ENCODE measurements at places on chromosomes 6 and 20. TPM values are rescaled to one million over a fixed set of nuclear protein-coding genes. Genes with fewer than 3 reads are reported as not detected.

Gene BPIFB4
- total RNA-seq, result not detected

Gene EDN3
- total RNA-seq, result not detected

Gene ADAT2
- total RNA-seq, result 7.1 TPM

Gene GLP1R
- not detected for total RNA-seq

Gene PRSS16
- not detected for total RNA-seq

Gene OPRM1
- not detected for total RNA-seq

Gene SRSF12
- total RNA-seq, result 0.09 TPM

Gene VNN1
- total RNA-seq, result 0.33 TPM

Gene CABLES2
- total RNA-seq, result 4.3 TPM

Gene TMEM30A
- total RNA-seq, result 136 TPM

Gene NUS1
- total RNA-seq, result 29.4 TPM

Gene RFX6
- not detected for total RNA-seq

DNA sequence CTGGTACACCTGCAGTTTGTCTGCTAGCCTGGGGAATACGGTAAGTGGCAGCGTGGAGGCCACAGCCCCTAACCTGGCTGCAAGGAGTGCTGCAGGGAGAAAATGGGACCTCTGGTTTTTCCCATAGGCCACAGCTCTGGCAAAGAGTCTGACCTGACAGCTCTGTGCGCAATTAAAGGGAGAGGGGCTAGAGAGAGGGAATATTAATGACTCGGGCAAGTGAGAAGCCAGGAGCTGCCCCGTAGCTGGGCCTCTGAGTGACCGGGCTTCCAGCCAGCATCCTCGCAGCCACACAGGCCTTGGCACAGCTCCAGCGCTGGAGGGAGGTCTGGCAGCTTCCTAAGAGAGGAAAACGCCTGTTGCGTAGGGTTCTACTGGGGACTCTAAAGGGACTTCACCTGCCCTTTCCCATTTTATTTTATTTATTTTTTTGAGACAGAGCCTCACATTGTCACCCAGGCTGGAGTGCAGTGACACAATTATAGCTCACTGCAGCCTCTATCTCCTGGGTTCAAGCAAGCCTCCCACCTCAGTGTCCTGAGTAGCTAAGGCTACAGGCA is 18.2 kb upstream of the OCSTAMP start:
- peak; percentile 60 for DNase-seq

- DNase-seq, result no peak
Observed at GRCh38 chr20:40802886-40803285, 113.8 kb upstream of the MAFB start.

GRCh38 chr6:133916650-133917151 is 27.8 kb downstream of the TCF21 start:
- DNase-seq, result peak; percentile 95

GRCh38 chr6:123030282-123030681 is 34.2 kb downstream of the CLVS2 start:
- DNase-seq, result no peak

- no peak for DNase-seq
Observed at GRCh38 chr20:50420380-50420779, 89.8 kb upstream of the PTPN1 start.

DNA sequence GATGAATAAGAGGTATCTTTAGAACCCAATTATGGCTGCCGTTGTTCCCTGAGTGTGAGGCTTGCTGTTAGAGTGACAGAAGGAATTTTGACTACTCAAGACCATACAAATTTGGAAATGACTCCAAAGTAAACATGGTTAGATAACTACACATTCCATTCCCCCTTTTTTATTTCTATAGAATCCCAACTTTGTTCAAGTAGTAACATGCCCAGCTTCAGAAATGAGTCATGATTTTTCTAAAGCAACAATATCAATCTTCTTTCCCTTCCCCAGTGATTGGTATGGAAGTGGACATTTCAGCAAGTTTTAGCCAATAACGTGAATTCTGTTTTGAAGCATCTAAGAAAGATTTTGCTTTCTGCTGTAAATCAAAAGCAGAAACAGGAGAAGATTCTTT is 37.8 kb downstream of the HCRTR2 start:
- no peak for DNase-seq

- DNase-seq, result no peak
Observed at GRCh38 chr6:158312672-158313397, 570 bp downstream of the TULP4 start.

GRCh38 chr6:155196911-155197310 is 66.9 kb upstream of the CLDN20 start:
- DNase-seq, result no peak

DNA sequence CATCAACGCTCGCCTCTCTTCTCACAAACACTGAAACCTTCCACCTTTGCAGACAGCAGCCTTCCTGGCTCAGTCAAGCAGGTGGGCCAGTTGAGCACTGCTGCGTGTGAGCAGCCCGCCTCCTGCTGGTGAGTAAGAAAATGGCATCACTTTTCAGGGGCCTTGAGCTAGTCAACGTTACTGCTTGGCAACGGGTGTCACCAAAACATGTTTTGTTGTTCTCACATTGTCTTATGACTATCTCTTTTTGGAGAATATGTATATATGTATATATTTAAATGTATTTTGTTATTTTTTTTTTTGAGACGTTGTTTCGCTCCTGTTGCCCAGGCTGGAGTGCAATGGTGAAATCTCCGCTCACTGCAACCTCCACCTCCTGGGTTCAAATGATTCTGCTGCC is 97.0 kb upstream of the AGPAT4 start:
- DNase-seq, result peak; percentile 70

DNA sequence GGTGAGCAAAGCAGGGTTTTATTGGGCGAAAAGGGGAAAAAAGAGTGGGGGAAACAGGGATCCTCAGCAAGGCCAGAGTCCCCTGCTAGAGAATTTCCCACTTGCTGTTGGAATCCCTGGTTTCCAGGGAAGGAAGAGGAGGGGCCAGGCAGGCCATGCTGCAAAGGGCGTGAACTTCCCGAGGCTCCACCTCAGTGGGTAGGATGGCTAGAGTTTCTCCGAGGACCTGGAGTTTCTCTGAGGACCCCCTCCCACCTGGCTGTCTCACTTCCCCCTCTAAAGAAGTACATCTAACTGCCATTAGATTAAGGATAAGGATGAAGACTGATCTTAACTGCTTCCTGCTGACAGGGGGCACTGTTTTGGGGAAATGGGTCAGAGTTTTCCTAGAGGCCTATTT is 1239.3 kb upstream of the GJE1 start:
- DNase-seq, result no peak

DNA sequence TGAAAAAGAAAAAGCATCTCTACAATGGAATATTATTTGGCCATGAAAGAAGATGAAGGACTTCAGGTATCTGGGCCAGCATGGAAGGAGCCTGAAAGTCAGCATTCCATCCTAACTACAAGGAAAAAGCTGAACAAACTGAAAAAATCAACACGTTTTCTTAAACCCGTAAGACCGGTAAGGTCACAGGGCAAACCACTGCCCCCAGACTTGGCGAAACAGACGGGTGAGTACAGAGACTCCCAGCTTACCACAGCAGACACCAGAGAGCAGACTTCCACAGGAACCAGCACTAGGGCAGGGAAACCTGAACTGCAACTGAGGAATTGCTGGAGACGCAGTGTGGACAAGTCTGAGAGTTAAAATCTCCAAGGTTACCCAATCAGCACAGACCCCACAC is 31.4 kb downstream of the BEND3 start:
- no peak for DNase-seq

- peak; percentile 15 for DNase-seq
Observed at GRCh38 chr6:46491201-46491627, at the start of gene RCAN2. Gene RCAN2 (minus strand): TSS chr6:46491449.

GRCh38 chr20:12740647-12741046 is 268.1 kb upstream of the SPTLC3 start:
- no peak for DNase-seq

DNA sequence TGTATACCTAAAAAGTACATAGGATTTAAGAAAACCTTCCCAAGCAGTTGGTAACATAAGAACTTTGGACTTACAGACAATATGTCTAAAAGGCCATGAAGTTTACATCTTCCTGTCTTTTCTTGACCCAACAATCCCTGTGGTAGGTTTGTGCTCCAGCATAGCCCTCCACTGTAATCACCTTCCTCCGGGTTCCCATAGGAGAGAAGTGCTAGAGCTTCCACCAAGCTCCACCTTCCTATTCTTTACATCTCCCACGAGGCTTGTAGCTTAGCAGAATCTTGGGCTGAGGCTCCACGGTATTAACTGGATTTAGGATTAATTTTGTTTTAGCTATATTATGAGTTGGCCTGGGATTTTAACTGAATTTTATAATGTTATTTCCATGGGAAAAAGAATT is 23.3 kb downstream of the ADGRG6 start:
- no peak for DNase-seq

DNA sequence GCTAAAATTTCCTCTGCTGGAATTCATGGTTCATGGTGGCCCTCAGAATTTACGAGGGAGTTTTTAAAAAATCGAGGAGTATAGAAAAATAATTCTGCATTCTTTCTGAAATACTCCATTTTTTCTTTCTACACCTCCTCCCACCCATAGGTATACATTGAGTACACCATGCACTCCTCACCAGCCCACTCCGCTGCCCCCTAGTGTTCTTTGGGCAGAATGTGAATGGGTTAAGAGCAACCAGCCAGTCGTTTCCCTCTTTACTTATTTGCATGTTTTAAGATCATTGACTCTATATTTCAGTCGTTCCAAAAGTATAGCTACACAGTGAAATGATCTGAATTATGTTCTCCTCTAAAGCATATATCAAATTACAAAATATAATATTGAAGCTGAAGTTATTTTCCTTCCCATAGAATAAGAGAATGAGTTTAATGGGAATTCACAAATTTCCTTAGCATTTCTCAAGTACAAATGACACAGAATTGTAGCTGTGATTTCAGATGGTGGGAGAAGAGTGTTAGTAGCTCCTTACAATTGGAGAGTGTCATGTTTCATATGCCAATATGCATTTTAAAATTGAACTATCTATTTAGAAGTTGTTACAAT is 977.7 kb upstream of the SLC35B3 start:
- peak; percentile 11 for DNase-seq

DNA sequence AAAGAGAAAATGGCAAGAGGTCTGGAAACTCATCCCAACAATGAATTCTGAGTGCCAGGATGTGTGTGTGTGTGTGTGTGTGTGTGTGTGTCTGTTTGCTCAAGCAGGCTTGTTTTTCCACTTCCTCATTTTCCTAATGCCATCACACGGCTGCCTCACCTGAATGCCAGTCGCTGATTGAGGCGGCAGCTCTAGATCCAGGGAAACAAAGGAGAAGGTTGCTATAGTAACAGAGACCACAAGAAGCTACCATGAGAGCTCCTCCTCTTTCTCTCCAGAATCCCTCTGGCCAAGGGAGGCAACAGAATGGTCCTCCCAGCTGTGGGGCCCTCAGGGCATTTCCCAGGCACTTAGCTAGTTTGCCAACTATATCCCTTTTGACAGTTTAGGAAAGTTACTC is 241.1 kb upstream of the TSHZ2 start:
- DNase-seq, result no peak

GRCh38 chr6:103893141-103893581 is 966.6 kb downstream of the HACE1 start:
- DNase-seq, result peak; percentile 19

GRCh38 chr6:159952289-159953005 is 16.4 kb upstream of the IGF2R start:
- DNase-seq, result no peak

DNA sequence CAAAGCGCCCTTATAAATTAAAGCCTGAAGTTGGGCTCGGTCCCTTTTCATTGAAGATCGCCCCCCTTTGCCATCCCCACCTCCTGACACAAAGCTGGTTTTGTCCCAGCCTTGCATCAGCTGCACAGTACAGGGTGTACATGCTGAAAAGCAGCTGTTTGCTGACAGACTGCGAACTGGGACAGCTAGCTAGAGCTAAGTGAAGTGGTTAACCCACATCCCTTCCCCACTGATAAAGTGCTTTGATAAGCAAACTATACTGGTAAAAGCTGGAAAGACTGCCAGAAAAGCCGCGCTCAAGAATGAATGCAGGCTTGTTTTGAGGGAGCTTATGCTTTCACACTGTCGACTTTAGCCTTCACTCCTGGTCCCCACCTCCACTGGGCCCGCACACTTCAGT is 207.3 kb downstream of the GMDS start:
- peak; percentile 33 for DNase-seq

GRCh38 chr6:159687341-159687740 is 5.7 kb downstream of the SOD2 start:
- no peak for DNase-seq

- no peak for DNase-seq
Observed at GRCh38 chr6:150651808-150652470, 52.3 kb downstream of the PLEKHG1 start.

DNA sequence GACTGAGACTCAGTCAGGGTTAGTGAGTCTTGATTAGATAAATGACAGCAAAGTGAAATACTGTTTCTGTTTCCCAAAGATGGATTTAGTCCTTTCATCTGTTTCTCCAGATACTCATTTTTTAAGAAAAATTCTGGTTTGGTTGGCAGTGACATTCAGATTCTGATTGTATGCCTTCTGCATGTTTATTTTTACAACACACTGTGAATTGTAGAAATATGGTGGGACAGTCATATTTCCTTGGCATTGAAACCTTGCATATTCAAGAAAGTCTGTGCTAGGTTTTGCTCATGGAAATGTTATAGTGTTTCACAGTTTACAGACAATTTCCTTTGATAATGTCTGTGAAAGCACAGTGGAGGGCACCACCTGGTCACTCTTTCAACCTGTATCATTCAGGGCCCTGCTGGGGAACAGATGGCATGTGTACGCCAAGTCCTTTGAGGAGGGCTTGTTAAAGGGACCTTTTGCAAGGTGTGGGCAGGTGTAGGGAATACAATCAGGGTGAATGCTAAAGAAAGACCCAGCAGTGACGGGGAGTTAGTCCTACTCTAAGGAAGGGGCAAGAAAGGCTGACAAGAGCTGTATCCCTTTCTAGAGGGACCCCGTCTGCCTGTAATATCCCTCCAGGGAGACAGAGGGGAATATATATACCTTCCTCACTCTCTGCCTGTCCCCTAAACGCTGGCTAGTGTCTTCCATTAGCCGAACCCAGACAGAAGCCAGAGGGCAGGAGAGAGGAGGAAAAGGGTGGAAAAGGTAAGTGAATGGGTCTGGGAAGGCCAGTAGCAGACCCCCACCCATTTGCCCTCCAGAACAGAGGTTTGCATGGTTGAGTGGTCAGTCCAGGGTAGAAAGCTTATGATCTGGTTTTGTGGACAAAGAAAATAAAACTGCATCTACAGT is 10.2 kb downstream of the PLCB4 start:
- no peak for DNase-seq

DNA sequence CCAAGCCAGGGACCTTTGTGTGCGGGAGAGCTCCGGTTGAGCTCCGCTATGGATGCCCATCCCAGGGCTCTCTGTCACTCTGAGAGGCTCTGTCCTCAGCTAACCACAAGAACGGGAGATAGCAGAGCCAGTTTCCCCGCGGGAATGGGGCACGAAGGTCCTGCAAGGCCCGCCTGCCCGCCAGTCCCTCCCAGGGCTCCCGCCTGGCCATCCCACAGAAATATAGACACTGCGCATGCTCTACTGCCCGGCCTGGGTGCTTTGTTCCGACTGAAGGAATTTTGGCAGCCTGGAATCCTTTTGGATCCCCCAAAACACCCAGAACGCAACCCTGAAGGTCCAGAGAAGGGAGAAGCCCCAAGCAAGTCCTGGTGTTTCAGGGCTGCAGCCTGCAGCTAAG is 8.6 kb upstream of the DEFB110 start:
- no peak for DNase-seq

- peak; percentile 60 for DNase-seq
Observed at GRCh38 chr6:124977067-124977908, 15.1 kb downstream of the RNF217 start.
